ENCODE measurements at places on chromosomes 2 and 18.

DNA sequence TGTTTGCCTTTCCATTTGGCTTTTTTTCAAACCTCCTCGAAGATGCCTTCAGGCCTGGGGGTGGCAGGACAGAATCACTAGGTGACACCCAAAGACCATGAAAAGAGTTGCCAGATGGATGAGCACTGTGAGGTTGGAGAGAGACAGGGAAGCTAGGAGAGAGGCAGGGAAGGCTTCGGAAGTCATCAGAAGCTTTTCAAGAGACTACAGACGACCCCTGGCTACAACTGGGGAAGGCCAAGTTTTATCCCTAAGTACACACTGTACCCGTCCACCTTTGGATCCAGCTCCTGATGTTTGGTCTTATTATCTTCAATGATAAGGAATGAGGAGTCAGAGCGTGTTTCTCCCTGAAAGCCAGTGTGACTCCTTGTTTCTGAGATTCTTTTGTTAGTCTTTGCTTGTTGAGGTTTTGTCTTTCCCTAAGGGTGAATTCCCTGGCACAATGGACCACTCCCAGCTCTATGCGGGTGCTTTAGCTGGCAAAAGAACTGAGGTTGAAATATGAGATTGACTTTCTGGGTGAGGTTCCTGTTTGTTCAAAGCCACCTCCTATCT, 33.4 kb upstream of the SLC9A2 start:
- peak; percentile 93 for ATAC-seq

DNA sequence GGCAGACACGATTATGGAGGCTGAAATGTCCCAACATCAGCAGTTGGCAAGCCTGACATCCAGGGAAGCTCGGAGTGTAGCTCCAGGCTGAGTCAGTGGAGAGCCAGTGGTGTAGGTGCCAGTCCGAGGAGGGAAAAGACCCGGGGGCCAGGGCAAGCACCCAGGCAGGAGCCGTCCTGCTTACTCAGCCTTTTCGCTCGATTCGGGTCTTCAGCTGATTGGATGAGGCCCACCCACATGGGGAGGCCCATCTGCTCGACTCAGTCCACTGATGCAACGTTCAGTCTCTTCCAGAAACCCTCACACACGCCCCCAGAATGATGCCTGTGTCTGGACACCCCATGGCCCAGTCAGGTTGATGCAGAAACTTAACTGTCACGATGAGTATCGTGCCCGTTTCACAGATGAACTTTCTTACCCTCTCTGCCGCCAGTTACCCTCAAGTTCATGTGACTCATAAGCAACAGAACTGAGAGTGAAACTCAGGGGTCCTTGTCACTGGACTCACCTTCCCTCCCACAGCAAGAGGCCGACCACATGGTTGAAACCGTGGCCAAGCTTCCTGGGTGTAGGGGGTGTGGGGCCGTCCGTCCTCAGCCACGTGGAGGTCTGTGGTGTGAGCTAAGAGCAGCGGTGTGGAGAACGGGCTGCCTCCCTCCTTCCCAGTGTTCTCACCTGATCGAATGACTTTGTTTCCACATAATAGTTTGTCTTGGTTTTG, 197.4 kb upstream of the HDAC4 start:
- ATAC-seq, result no peak

DNA sequence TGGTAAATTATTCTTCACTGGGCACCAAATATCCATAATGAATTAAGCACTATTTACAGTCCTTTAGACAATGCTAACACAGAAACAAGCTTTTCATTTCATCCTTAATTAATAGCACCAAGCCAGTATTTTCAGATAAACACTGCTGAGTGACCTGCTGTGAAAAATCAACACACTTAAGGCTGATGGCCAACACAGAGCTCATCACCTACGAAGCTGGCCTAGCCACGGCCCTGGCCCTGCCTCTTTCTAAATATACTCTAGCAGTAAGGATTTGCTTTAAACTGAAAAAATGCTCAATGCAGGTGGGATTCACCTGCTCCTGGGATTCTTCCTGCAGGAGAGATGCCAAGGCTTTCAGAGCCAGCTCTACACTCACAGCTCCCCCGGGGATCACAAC, 18.4 kb downstream of the CYB5A start:
- no peak for ATAC-seq

GRCh38 chr2:25335204-25335603, 6.5 kb downstream of the DNMT3A start:
- ATAC-seq, result no peak

GRCh38 chr2:88560619-88561307, 66.5 kb downstream of the EIF2AK3 start:
- ATAC-seq, result no peak

- ATAC-seq, result peak; percentile 53
These were observed 50.0 kb downstream of the RBBP8 start for GRCh38 chr18:22983175-22983574.

DNA sequence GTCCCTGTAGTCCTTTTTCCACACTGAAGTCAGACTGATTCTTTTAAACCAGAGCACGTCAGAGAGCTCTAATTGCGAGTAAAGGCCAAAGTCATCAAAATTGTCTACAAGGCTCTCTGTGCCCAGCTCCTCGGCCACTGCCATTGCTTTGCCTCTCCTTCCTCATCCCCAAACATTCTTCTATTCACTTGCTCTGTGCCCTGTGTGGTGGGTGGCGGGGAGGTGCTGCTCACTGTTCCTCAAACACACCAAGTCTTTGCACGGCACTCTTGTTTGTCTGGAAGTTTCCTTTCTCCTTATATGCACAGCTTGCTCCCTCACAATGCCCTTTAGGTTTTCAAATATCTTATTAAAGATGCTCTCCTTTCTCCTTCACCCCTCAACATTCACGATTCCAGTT, 100.1 kb upstream of the FSHR start:
- ATAC-seq, result no peak

- no peak for ATAC-seq
These were observed 22.8 kb downstream of the ICA1L start for GRCh38 chr2:202848813-202849212.

Measured in motor neuron (in vitro differentiated cells).